Myometrial cell (primary cell): ENCODE measurements at places on chromosomes 7 and 10. TPM values are rescaled to one million over a fixed set of nuclear protein-coding genes. Genes with fewer than 3 reads are reported as not detected.

TMEM236 gene
- not detected in 2 replicates for total RNA-seq

NFE2L3 gene
- total RNA-seq, result 21.3 and 30.5 TPM in 2 replicates

CC2D2B gene
- total RNA-seq, result 0.29 TPM in 1 of 2 replicates, not detected in the other

FRMPD2 gene
- not detected in 2 replicates for total RNA-seq

TFAM gene
- 10.8 and 13.0 TPM in 2 replicates for total RNA-seq

SYT15B gene
- not detected in 2 replicates for total RNA-seq

SUN3 gene
- total RNA-seq, result not detected in 2 replicates

TFEC gene
- not detected in 2 replicates for total RNA-seq

CALHM3 gene
- not detected in 2 replicates for total RNA-seq

GPR146 gene
- not detected in 2 replicates for total RNA-seq

CNNM1 gene
- total RNA-seq, result not detected in 2 replicates

STK31 gene
- not detected in 2 replicates for total RNA-seq

LBX1 gene
- not detected in 2 replicates for total RNA-seq

PCLO gene
- 1.1 and 2.9 TPM in 2 replicates for total RNA-seq

CAMK2B gene
- total RNA-seq, result not detected in 2 replicates

H2BK1 gene
- not detected in 2 replicates for total RNA-seq
